ENCODE measurements at places on chromosomes 13 and 19.
A peak's percentile ranks its signal among the peaks of the same experiment; 100 is the strongest.

DNA sequence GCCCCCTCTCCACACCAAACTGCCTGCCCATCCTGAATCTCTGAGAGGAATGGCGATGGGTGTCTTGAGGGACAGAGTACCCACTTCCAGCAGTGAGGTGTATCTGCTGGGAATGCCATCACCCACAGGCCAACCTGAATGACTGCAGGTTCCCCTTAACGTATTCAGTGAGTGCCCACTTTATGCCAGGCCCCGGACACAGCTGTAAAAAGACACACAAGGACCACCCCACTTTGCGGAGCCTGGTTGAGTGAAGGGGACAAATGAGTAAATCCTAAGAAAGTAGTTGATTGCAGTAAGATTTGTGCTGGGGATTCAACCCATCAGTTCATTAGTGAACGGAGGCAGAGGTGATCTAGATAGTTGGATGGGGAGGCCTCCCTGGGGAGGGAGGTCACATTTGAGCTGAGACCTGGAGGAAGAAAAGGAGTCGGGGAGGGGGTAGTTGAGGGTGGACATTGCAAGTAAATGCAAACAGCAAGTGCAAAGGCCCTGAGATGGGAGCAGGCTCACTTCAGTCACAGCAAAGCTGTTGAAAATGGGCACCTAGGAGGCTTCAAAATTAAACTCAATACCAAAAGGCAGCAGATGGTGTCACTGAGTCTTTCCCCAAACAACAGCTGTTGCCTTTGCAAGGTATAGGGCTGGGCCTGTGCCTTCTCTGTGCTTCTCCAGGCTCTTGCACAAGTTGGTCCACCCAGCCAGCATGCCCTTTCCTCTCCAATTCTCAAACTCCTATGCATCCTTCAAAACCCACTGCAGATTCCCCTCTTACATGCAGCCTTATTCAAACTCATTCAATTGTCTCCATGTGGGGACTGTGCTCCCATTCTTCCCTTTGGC, 4.3 kb downstream of the GDF15 start:
- no peak for DNase-seq

DNA sequence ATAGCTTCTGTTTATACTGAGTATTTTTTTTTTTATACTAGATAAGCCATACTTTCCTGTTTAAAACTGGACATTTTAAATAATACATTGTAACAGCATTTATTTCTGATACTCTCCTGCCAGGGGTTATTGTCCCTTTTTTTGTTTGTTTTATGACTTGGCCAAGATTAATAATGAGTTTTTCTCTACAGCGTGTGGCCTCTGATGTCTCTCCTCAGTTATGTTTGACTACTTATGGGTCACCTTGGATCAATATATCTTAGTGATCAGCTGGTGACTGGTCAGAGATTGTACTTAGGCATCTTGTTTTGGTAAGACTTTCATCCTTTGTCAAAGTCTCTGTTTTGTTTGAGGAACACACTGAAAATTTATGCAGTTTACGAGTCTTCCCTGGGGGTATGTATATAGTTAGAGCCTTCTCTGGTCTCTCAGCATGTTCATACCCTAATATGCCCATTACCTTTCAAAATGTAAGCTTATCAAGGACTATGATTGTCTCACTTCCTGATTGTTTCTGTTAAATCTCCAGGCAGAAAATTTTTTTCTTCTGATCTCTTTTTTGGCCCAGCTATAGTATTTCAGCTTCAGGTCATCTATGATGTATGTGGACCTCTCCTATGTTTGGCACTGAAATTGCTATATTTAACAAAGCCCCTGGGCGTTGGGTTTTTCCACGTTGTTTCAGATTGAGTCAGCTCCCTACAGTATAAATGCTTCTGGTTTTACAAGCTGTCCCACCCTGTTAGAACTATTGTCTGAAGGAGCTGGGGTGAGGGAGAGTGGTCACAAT, 87.9 kb downstream of the URI1 start:
- no peak for DNase-seq

DNA sequence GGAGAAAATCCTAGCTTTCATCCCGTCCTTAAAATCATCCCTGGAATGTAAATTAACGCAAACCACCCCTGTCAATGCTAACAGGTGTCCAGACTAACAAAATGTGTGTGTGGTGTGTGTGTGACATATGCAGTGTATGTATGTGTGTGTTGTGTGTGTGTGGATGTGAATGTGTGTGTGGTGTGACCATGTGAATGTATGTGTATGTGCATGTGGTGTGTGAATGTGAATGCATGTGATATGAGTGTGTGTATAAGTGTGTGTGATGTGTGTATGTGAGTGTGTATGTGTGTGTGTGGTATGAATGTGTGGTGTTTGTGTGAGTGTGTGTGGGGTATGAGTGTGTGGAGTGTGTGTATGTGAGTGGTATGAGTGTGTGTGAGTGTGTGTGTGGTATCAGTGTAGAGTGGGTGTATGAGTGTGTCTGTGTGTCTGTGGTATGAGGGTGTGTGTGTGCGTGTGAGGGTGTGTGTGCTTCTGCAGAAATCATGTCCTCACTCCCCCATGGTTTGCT, 190.8 kb downstream of the TEX29 start:
- DNase-seq = no peak

DNA sequence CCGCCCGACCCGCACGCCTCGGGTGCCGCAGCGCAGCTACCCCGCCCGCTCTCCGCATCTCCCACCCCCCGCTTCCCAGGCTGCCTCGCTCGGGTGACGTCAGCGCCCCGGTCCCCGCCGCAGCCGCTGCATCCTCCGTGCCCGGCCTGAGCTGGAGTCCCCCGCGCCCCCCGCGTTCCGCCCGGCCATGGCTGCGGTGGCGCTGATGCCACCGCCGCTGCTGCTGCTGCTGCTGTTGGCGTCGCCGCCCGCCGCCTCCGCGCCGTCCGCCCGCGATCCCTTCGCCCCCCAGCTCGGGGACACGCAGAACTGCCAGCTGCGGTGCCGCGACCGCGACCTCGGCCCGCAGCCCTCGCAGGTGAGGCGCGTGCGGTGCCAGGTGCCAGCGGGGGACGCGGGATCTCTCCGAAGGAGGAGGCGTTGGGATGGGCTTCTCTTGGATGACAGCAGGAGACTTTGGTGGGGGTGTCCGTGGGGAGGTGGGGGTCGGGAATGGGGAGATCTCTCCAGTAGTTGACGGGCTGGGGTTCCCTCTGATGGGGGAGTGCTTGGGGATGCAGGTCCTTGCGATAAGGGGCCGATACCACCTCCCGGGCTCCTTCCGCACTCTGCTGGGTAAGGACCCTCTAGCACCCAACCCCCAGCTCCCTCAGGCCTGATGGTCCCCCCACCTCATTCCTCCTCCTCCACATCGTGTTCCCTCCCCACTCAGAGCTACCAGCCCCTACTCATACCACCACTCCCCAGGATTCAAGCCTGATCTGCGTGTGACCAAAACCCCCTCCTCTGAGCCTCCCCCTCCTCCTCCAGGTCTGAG, at the start of gene TMEM59L:
TMEM59L (plus strand) TSS at position 99 of the 817 bp plus-strand sequence; CDS start at position 188, 89 bp downstream.
- peak; percentile 67 for DNase-seq

DNA sequence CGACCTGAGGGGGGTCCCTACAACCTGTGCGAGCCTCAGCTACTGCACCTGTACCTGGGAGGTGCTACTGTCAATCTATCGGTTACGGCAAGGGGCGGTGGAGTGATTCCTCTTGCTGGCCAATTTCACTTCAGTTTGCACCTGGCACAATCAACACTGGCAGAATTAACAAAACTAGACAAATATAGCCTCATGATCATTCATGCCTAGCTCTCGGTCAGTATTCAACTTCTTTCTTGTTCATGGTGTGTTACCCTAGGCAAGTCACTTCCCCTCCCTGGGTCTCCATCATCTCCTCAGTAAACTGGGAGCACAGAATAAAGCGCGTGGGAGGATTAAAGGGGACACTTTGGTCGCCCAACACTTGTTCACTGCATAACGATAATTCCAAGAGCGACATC, 618 bp downstream of the HAUS8 start:
- no peak for DNase-seq

GRCh38 chr13:28408235-28408848, 86.6 kb downstream of the FLT1 start:
- DNase-seq = no peak

DNA sequence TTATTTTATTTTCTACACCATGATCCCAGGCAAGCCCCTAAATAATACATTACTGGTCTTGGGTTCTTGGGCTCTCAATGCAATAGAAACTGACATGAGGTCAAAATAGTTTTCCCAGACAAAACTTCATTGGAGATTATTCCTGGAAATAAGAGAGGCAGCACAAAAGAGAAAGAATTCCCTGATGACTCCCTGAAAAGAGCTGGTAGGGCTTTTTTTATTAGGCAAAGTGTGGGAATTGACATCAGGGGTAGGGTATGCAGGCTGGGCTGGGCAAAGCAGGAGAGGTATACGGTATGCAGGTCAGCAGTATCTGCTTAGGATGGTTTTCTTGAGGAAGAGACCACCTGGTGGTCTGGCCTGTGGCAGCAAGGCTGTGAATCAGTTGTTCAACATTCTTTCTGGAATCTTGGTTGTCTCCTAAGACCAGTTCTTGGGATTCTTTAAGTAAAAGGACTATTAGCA, 9.3 kb upstream of the IGFL3 start:
- DNase-seq = no peak

- no peak for DNase-seq
Measured at GRCh38 chr13:32938314-32938713, 77.9 kb upstream of the KL start.

GRCh38 chr19:41320568-41320967, 10.6 kb downstream of the CCDC97 start:
- no peak for DNase-seq

GRCh38 chr13:80753866-80754265, 412.9 kb upstream of the SPRY2 start:
- no peak for DNase-seq

DNA sequence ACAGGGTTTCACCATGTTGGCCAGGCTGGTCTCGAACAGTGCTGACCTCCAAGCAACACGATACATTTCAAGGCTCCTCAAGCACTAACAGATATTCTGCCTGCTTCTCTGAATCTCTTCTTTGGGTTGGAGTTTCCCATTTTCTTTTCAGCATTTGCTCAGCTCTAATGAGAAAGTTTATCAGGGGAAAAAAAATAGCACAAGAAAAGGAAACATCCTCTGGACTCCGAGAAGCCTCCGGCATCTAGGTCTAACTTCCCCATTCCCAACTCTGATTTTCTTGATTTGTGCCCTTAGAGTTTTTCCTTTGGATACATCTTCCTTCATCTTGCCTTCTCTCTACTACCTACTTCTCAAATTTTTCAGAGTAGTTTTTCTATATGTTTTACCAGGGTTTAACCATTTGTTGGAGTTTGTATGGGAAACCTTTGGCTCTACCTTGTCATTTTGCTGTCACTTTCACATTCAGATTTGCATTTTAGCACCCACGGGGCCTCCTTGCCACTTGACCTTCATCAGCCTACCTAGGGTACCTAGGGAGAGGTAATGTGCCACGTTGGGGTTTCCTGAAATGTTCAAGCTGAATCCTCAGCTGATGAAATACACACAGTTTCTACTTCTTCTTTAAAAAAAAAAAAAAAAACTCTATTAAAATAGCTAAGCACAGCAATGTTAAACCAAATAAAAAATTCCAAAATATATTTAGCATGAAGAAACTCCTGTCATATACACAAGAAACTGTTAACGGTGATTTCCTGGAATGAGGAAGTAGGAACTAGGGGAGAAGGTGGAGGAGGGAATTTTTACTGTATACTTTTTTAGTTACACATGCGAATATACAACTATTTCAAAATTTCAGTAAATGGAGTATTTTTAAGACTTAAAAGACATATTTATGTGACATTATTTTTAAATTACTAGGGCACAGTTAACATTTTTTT, 5.1 kb upstream of the USP12 start:
- DNase-seq = no peak

- no peak for DNase-seq
Measured at GRCh38 chr13:55439450-55439849, 1701.3 kb upstream of the PRR20A start.

DNA sequence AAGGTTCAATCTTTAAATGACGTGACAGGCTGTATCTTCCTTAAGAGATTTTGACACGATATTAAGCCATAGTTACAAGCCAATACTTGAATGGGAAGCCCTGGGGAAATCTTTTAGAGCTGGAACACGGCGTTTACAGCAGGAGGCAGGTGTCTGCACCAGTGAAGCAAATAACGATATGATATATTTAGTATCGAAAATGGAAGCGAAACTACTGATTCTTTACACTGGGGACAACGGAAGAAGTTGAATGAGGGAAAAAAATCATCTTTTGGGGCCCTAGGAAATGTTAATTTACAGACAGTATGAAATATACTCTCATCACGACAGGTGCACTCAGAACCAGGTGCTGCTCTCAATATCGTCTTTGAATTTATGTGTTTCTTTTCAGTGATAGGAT, 793.9 kb upstream of the PCDH20 start:
- DNase-seq = no peak

- no peak for DNase-seq
Measured at GRCh38 chr13:85970727-85971126, 171.5 kb upstream of the SLITRK6 start.

DNA sequence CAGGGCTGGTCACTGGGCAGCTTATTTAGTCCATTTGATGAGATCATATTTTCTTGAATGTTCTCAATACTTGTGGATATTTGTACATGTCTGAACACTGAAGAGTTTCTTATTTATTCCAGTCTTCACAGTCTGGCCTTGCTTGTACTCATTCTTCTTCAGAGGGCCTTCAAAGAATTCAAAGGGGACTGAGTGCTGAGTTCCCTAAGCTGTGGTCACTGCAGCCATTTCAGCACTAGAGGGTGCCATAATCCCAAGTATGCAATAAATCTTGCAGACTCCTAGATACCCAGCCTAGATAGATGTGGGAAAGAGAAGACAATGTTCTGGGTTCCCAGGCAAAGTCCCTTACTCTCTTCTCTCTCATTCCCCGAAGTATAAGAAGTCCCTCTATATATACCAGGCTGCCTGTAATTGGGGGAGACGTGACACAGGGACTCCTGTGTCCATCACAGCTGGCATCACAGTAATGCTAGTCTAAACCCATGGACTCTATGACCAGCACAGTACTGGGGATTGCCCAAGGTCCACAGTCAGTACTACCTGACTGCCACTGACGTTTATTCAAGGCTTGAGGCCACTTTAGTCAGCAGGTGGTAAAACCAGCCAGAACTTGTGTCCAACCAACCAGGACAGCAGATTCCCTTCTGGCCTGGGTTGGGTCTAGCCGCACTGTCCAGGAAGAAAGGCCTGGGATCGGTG, 8.9 kb upstream of the VN1R1 start:
- DNase-seq = peak; percentile 45

- DNase-seq = no peak
Measured at GRCh38 chr19:14027856-14028450, at the start of gene RLN3. Gene RLN3, plus strand, starts transcription at chr19:14028148. Its CDS starts 57 bp downstream, at chr19:14028205.

- no peak for DNase-seq
Measured at GRCh38 chr19:2044709-2045500, 6.1 kb downstream of the MKNK2 start.

GRCh38 chr13:26680123-26680450, 80.5 kb downstream of the GPR12 start:
- DNase-seq = no peak

GRCh38 chr19:927351-927779, 1.5 kb downstream of the ARID3A start:
- peak; percentile 45 for DNase-seq

DNA sequence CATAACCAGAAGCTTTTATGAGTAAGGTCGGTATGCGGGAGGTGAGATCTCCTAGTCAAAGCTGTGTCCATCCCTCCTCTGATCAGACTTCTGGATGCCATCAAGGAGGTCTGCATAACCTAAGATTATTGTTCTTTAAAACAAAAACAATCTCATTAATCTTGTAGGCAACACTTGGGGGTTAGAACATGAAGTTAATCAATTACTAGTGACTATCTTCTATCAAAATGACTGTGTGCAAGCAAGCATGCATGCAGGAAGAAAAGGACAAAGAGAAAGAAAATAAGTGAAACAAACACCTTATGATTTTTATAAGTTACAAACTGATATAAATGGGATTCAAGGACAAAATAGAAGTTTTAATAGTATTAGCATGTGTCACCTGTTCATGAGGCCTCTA, 2435.9 kb upstream of the PCDH20 start:
- no peak for DNase-seq

GRCh38 chr19:35751839-35752745, 3.7 kb downstream of the LIN37 start:
- DNase-seq = no peak
